Activated CD8-positive, alpha-beta memory T cell treated with anti-CD3 and anti-CD28 coated beads for 48 hours (primary cell): ENCODE measurements at places on chromosomes 6 and 20.

DNA sequence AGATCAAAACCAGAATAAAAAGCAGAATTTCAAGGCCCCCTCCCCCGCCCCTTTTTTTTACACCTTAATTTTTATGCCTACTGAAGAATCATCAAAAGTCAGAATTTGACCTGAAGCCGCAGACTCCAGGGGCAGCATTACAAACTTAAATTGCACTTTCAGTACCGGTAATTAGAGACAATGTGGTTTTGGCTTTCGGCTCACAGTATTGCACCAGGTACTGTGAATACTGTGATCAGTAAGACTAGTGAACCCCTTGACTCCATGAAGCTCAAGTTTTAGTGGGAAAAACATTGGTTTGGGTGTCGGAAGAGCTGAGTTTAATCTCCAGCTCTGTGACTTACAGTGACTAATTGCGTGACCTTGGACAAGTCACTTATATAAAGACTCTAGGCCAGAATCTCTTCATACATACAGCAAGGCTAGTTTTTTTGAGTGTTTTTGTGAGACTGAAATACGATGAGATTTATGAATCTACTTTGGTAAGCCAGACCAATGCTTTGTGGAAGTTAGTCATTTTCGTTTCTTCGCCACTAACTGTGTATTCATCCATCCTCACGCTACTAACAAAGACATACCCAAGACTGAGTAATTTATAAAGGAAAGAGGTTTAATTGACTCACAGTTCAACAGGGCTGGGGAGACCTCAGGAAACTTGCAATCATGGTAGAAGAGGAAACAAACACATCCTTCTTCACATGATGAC lies 114.7 kb downstream of the SASH1 start:
- no peak for DNase-seq

- no peak for DNase-seq
Observed at GRCh38 chr6:41670703-41671360, 32.6 kb downstream of the MDFI start.

DNA sequence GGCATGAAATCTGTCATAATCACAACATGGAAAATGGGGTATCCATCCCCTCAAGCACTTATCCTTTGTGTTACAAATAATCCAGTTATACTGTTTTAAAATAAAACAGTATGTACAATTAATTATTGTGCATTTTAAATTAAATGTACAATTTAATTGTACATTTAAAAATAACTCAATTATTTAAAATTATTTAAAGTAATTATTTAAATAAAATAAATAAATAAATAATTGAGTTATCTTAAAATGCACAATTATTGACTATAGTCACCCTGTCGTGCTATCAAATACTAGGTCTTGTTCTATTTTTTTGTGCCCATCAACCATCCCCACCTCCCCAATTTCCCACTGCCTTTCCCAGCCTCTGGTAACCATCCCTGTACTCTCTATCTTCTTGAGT lies 66.9 kb upstream of the KCNG1 start:
- no peak for DNase-seq

GRCh38 chr6:122709922-122710512 lies 69.5 kb upstream of the FABP7 start:
- no peak for DNase-seq

- DNase-seq, result no peak
Observed at GRCh38 chr20:32325706-32326503, 32.2 kb upstream of the ASXL1 start.

DNA sequence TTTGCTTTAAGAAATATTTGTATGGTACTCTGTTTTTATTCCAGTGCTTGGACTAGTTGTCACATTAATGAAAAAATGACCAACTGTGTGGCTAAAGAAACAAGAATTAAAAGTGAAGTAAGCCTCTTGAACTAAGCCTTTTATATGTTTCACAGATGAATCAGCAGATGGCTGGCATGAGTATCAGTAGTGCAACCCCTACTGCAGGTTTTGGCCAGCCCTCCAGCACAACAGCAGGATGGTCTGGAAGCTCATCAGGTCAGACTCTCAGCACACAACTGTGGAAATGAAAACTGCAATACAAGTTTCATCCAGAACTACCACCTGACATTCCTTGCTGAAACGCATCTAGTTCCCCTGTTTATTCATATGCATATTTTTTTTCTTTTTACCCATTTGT lies 96.8 kb downstream of the B3GAT2 start:
- no peak for DNase-seq
